ENCODE measurements at places on chromosomes 13 and 19.

- no peak for DNase-seq
Observed at GRCh38 chr13:44906713-44907112, 82.6 kb downstream of the NUFIP1 start.

DNA sequence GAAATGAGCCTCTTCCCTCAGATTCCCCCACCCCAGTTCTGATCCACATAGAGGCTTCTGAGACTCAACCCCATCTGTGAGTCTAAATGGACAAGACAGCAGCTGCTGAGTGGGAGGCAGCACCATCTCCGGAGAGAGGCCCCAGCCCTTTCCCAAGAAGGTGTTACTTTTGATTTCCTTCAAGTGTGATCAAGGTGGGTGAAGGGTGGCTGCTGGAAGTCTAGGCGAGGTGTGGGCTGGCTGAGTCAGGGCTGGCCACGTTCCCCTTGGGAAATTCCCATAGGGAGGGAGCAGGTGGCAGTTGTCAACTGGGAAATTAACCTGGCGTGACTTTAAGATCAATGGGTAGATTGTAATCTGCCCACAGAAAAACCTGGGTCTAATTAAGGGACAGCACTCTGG, 148.0 kb downstream of the FOXO1 start:
- no peak for DNase-seq

DNA sequence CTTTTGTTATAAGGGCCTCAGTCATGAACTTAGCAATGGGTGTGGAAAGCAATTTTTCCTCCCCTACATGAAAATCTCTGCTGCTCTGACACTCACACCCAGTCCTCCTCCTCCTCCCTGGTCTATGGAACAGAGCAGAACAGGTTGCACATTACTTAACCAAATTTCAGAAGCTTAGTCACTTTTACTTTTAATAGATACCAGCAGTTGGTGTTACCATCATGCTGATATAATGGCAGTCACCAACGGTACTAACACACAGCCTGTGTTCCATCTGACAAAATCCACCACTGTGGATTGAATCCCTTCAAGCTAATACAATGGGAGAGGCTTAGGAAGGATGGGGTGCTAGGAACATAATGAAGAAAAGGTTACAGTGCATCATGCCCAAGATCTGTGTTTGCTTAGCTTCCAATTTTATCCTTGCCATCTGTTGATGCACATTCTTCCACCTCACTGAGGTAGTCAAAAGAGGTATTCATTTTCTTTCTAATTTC, 9.8 kb downstream of the TPT1 start:
- DNase-seq: no peak

GRCh38 chr13:111153977-111154332, 38.8 kb downstream of the ARHGEF7 start:
- no peak for DNase-seq

DNA sequence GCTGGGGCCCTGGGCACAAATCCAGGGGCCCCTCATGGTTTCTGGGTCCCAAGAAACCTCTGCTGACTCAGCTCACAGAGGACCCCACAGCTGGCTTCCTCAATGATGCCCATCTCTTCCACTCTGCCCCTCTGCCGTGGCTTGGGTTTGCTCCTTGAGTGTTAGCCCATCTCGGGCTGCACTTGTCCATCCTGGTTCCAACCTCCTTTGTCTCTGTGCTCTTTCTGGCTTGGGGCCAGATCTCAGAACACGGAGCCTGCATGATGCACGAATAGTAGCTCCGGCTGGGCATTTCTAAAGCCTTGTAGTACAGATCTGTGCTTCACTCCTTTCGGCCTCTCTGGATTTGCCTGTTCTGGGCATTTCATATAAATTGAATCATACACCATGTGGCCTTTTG, 53.8 kb downstream of the F2RL3 start:
- DNase-seq: no peak

- no peak for DNase-seq
Observed at GRCh38 chr13:51831519-51831918, 13.5 kb downstream of the TMEM272 start.

DNA sequence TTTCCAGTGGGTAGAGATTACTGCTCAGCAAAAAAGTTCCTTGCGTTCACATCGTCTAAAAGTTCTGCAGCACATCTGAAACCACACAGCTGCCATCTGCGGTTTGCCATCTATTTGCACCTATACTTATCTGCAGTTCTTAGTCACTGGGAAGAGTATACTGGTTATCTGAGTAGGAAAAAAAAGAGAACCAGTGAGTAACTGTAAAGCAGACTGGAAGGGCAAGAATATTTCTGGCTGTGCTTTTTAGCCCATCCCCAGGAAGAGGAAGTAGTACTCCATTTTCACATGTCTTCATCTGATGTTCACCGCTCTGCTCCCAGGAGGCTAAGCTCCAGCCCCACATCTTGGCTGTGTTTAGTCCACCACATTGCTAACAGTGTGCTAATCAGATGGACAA, 35.6 kb downstream of the EFNB2 start:
- no peak for DNase-seq

- DNase-seq: no peak
Observed at GRCh38 chr19:51514866-51515481, 13.4 kb upstream of the SIGLEC12 start.

- DNase-seq: no peak
Observed at GRCh38 chr13:27712421-27712820, 79.9 kb upstream of the GSX1 start.

DNA sequence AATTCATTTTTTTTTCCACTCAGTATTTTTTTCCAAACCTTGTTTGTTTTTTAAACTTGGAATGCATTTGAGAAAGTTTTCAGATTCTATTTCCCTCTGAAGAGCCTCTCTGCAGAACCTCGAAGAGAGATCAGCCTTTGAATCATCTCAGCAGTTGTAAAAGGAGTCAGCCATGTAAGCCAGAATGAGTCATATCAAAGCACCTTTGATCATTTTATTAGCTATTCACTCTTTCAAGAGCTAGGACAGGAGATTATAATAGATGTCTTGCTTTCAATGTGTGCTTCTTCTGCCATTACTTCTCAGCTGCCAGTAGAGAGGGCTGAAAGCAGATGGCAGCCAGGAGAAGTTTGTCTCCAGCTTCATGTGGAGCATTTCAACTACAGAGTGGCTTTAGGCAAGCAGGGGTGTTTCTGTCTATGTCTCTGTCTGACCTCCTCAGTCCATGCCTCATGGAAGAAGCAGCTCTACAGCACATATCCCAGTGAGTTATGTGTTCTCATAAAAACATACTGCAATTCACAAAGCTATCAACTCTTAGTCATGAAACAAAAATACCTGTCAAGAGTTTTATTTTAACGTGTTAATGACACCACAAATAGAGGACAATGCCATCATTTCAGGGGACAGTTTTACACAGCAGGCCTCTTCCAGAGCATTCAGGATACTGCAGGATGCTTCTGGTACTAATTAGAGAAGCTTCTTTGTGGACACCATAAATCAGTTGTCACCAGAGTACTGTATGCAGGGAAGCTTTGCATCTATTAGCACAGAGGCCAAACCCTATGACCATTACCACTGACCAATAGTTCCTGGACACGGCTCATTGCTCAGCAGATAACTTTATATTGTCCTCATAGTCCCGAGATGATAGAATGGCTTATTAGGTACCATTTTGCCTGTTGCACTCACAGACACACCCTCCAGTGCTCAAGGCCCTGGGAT, 94.3 kb downstream of the NHLRC3 start:
- no peak for DNase-seq

DNA sequence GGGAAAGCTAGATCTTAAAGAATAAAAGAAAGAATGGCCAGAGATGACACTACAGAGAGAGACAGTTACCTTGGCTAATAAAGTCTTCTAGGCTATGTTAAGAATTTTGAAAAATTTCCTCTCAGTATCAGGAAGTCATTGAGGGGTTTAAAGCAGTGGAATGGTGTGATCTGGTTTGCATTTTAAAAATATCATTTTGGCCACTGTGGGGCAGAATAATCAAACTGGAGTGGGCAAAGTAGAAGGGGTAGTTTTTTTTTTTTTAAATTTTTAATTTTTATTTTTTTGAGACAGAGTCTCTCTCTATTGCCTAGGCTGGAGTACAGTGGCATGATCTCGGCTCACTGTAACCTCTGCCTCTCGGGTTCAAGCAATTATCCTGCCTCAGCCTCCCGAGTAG, 4.4 kb upstream of the CNMD start:
- no peak for DNase-seq

- DNase-seq: no peak
Observed at GRCh38 chr13:106981051-106981450, 413.1 kb upstream of the ARGLU1 start.

GRCh38 chr19:8004723-8005513, 523 bp downstream of the ELAVL1 start:
- DNase-seq: no peak

- peak; percentile 39 for DNase-seq
Observed at GRCh38 chr13:113669755-113670341, 2.8 kb downstream of the GRK1 start.

DNA sequence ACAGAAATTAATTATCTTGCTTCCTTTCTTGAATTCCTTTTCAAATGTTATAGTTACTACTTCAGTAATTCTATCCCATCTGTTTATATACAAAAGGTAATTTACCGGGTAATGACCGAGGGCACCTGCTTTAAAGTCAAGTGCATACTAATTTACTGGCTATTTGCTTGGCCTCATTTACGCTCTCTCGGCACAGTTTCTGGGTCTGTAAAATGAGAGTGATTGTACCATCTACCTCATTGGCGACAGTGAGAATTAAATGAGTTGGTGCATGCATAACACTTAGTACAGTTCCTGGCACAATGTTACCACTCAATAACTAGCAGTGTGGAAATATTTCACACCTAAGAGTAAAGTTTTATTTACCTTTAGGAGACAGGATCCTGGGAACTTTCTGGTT, 111.6 kb downstream of the GGACT start:
- no peak for DNase-seq

DNA sequence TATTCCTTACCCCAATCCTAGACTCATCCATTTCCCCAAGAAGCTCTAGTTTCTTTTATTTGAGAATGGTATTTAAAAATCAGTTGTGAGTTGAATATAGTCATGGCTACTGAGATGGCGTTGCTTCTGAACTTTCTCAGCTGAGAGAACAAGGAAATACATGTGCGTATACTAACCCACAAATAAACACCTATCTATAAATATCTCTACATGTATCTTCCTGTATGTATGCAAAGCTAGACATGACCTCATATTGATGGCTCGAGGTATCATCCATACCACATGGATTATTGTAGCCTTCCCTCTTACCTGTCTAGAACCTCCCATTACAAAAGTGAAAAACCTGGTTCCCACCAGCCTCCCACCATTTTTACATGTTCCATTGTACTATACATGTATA, 141.0 kb downstream of the UFM1 start:
- no peak for DNase-seq

GRCh38 chr19:53903055-53903680, 5.9 kb upstream of the CACNG7 start:
- no peak for DNase-seq

- DNase-seq: no peak
Observed at GRCh38 chr13:39866722-39867121, 211.3 kb downstream of the COG6 start.

DNA sequence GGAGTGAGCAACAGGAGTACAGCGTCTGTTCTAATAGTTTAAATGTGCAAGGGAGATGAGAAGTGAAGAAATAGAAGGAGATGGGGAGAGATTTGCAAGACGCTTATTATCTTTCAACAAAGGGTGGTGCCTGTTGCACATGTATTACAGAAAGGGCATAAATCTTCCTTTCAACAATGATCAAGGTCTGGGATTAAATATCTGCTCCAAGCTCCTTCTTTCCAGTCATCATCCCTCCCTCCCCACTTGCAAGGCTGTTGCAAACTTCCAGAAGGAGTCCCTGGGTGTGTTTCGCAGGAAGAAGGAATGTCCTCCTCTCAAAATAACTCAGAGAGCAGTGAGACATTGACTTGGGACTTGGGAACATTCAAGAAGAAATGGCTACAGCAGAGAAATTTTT, 63.5 kb upstream of the MYCBP2 start:
- no peak for DNase-seq

DNA sequence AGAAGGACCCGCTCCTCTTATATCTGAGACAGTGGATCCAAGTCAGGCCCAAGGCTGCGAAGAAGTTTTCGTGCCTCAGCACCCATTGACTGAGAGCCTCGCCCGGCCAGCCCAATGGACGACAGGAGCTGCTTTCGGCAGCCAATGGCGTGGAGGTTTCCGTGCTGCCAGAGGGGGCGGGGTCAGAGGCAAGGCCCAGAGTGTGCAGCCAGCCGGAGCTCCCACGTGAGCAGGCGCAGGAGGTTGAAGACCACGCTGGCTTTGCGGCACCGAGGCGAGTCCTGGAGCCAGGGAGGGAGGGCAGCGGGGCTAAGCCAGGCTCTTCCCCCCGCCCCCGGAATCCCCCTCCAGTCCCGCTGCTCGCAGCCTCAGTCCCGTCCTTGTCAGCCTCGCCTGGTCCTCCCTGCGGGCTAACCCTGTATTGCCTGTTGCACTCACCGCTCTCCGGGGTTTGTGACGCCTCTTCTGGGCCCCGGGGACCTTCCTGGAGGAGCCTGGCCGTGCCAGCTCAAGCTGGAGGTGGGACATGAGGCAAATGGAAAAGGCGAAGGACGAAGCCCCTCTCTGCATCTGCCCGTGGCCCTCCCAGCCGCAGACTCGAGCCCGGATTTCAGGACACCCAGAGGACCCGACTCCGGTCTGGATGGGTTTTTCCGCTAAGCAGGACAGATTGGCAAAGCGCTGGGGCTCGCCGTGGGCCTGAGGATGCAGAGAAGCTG, 1.5 kb downstream of the IFNL4 start:
- DNase-seq: peak; percentile 52

- DNase-seq: no peak
Observed at GRCh38 chr13:113399755-113400149, 35.8 kb upstream of the GRTP1 start.

- DNase-seq: no peak
Observed at GRCh38 chr13:111112196-111112595, 2.9 kb upstream of the ARHGEF7 start.

DNA sequence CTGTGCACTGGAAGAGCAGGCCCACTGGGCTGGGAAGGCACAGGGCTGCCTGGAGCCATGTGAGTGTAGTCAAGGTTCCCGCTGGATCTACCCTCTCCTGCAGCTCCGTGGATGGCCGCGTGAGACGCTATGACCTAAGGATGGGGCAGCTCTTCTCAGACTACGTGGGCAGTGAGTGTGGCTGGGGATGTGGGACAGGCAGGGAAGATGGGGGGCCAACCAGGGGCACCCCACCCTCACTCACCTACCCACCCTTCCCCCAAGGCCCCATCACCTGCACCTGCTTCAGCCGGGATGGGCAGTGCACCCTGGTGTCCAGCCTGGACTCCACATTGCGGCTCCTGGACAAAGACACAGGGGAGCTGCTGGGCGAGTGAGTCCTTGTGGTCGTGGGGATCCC, 6.1 kb downstream of the WDR83 start:
- DNase-seq: no peak

GRCh38 chr13:46759846-46760245, 37.1 kb downstream of the ESD start:
- DNase-seq: no peak

- DNase-seq: no peak
Observed at GRCh38 chr13:30572859-30573275, 44.9 kb upstream of the USPL1 start.
